A172 (cell line): ENCODE measurements at places on chromosomes 3 and 15.

DNA sequence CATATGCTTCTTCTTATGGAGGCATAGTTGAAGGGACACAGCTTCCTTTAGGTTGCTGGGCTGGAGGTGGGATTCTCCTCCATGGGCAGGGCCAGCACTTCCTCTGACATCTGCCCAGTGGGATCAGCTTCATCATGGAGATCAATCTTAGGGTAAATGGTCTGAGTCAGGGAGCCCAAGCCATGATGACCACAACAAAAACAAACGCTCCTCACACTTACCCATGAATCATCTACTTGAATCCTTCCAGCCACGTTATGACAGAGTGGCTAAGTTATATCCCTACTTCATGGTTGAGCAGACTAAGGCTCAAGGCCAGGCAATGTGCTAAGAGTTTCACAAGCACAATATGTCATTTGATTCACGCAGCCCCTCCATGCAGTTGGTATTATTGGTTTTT lies 87.2 kb upstream of the NMNAT3 start:
- peak; percentile 94 for DNase-seq

GRCh38 chr3:186888569-186888968 lies 41.8 kb upstream of the ST6GAL1 start:
- no peak for DNase-seq

GRCh38 chr3:115689928-115690327 lies 66.6 kb downstream of the GAP43 start:
- DNase-seq: no peak

DNA sequence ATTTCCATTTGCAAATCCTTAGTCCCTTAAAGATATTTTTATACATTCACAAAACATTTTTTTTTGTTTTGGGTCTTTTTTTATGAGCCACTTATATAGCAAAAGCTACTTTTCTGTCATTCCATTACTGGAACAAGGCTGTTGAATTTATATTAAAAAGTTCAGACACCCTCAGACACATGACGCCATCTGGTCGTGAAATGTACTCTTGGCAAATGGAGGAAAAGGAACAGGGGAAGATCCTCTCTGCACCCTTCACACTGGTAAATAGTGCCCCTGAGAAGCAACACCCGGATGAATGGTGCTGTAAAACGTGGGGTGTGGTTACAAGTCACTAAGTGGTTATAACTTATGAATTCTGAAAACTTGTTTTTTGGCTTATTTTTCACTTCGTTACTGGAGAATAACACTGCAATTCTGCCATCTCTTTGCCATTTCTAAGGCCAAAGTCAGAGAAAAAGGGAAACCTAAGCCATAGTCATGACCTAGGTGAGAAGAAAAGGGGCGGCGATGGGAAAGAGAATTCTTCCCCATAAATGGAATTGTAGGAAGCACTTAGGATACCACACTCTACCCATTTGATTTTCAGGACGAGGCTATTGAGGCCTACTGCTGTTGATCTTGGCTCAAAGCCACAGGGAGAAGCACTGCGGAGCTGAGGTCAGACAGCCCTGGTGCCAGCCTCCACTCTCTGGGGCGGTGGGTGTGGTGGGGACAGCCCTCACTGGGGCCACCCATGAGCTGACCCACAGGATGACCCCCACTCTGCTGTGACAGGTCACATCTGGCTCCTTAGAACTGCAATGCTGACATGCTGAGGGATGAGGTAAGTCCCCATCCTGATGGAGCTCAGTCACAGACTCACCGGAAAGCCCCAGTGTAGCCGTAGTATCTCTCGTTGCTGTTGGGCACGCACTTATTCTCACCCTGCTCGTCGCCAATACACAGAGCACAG lies 21.9 kb downstream of the LTF start:
- DNase-seq: no peak

DNA sequence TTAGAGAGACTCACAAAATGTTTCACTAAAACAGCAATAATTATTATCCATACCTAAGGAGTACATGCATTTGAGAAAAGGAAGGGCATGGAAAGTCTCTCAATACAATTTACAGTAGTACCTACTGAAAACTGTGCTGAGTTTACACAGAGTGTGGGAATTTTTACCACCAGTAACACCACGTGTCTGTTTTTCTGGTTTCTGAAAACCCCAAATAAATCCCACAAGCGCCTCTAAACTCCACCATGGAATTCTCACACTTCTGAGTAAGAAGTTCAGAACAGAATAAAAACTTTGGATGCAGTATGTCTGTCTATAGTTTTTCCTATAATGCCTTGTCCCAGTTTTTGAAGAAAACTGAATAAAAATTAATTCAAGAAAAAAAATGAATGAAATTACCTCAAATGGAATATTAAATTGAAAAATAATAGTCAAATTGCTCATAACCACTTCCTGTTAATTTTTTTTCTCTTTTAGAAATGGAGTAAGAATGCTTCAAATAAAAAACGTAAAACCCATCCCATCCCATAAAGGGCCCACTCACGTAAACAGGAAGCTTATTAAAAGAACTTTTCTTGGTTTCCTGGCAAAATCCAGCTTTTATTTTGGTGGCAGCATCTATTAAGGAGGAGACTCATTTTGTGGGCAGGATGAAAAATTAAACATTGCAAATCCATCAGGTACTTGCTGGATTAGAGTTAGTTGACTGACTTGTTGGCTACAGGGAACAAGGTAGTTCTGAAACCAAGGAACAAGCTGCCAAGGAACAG lies 378.1 kb downstream of the TIGIT start:
- no peak for DNase-seq

GRCh38 chr15:57784081-57784511 lies 77.6 kb downstream of the POLR2M start:
- DNase-seq: no peak

GRCh38 chr3:79766496-79767193 lies 1.2 kb downstream of the ROBO1 start:
- DNase-seq: no peak

GRCh38 chr3:124558991-124559845 lies 171.0 kb upstream of the UMPS start:
- DNase-seq: peak; percentile 98

- no peak for DNase-seq
These were observed 112.1 kb upstream of the ICE2 start for GRCh38 chr15:60590935-60591495.

DNA sequence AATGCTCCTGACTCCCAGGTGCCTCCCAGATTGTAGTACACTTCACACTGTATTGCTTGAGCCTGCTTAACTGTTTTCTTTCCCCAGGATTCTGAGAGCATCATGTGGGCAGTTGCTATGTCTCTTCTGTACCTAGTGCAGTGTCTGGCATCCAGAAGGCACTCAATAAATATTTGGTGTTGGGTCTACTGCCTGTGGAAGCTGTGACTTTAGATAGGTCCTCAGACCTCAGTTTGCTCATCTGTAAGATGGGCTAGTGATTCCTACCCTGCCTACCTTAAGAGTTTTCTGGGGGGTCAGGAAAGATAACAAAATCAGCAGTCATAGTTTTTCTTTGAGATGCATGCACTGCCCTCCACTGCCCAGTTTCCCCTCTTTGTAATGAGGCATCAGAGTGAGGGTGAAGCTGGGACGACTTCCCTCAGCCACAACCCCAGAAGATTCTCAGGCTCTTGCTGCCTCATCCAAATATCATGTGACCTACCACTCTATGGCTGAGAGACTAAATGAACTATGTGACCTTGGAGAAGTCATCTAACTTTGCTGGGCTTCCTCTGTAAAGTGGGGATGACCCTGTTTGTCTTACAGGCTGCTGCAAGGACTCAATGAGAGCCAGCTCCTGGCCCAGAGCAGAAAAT lies 50.4 kb downstream of the ATP2B2 start:
- no peak for DNase-seq

DNA sequence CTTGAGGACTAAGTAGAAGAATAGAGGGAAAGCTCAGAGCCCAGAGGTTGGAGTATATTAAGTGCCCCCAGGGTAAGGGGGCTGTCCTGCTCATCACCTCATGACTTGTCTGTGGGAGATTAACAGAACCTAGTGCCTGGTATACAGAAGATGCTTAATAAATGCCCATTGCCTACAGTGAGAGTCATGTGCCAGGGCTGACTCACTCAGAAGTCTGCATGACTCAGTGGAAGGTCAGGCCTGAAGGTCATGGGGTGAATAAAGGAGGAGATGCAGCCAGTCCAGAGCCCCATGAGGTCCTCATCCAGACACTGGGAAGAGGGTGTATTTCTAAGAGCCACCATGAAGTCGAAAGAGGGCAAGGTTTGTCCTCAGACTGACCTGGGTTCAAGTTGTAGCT lies 62.5 kb upstream of the TLE3 start:
- DNase-seq: peak; percentile 34

GRCh38 chr3:72579191-72579580 lies 269.1 kb downstream of the SHQ1 start:
- DNase-seq: no peak

GRCh38 chr3:150132101-150132749 lies 161.5 kb upstream of the PFN2 start:
- DNase-seq: peak; percentile 56

DNA sequence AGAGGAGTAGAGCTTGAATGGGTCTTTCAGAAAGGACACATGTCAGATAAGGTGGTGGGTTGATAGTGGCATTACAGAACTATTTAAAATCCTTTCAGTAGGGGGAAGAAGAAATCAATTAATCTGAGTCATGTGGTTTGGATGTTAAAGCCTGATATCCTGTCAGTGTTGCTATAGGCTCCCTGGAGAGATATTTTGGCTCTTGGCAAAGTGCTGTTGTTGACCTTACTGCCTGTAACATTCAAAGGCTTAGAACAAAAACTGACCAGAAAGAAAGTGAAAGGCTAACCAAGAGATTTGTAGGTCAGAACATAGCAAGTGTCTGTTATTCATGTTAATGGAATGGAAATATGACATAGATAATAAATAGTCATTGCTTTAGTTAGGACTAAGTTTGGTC lies 552.9 kb downstream of the DIPK2A start:
- no peak for DNase-seq

DNA sequence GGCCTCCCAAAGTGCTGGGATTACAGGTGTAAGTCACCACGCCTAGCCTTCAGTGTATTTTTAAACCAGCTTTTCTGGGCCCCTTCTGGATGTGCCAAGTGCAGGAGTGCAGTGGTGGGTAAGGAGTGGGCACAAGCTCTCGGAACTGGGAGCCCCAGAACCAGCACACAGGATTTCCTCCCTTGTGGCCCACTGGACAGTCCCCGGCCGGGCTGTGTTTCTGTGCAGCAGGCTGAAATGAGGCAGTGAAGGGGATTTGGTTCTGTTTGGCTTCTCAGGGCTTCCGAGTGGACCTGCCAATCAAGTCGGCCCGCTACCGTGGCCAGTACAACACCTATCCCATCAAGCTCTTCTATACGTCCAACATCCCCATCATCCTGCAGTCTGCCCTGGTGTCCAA lies 14.4 kb downstream of the SEC61A1 start:
- DNase-seq: no peak

GRCh38 chr3:116020495-116020894 lies 397.2 kb downstream of the GAP43 start:
- DNase-seq: no peak

DNA sequence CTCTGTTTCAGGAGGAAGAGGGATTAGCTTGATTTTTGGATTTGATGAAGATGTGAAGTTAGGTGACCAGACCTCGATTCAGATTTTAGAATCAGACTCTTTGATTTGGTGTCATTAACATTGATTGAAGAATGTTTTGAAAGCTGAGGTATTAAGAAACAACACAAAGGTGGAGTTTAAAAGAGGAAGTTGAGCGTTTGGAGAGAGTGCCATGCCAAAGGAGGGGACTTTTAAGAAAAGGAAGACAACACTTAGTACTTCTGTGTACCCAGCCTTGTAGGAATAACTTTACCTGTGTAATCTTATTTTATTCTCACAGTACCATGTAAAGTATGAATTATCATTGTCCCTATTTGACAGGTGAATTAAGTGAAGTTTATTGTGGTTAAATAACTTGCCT lies 34.4 kb downstream of the PPARG start:
- no peak for DNase-seq

GRCh38 chr3:152899306-152899705 lies 64.4 kb downstream of the P2RY1 start:
- no peak for DNase-seq

DNA sequence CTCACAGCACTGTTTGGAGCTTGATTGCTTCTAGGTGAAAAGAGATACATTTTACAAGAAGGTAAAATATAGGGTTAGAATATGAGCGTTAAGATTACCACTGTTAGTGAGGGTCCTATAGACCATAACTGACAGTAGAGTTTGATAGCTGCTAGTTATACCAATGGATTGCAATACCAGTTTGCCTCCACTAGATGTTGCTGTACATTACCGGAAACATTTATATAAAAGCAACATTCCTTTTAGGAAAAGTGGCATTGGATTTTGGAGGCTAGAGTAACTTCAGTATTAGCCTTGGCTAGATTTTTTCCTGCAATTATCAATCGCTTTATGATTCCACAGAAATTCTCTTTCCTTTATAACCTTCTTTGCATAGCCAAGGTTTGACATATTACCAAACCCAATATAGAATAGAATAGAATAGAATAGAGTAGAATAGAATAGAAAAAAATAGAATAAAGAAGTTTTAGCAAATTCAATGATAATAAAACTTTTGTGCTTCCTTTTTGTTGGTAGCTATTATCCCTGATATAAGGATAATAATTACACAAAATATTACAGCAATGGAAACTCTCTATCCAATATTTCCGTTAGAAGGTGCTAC lies 1093.6 kb upstream of the ALCAM start:
- DNase-seq: peak; percentile 49

DNA sequence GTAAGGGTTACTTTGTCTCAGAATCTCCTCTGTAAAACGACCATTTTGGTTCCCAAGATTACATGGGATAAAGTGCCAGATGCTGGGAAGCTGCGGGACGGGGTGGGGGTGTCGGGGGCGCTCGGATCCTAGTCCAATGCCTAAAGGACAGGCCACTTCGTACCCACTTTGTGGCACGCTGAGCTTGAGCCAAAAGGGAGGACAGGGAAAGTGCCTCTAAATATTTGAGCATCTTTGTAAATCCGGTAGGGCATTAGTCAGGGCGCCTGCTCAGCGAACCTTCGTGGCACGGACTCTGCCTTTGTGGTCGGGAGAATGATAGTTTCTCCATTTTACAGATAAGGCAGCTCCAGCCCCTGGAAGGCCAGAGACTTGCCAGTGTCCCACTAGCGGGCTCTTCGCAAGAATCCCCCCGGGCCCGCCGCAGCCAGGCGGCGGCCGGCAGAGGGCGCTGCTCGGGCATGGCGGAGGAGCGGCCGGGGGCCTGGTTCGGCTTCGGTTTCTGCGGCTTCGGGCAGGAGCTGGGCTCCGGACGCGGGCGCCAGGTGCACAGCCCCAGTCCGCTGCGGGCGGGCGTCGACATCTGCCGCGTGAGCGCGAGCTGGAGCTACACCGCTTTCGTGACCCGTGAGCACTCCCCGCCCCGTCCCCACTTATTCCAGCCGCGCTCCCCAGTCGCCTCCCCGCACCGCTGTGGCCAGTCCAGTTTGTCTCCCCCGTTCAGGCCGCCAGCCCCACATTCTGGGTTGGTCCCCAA lies 1.8 kb downstream of the RCCD1 start:
- DNase-seq: no peak

DNA sequence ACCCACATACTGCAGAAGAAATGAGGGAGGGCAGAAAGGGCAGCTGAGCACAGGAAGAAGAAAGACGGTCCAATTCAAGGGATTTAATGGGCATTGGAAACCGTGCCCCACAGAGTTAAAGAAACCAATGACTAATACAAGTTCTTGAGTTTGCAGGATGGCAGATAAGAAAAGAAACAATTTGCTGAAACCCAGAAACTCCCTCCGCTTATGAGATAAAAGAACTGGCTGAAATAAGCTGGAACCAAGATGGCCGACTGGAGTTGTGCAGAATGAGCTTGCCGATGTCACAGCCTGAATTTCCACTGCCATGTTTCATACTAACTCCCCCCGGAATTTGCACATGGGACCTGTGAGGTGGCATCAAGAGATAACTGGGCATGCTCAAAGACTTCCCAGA lies 47.1 kb downstream of the SCAP start:
- no peak for DNase-seq

GRCh38 chr3:145936971-145937370 lies 224.0 kb downstream of the PLOD2 start:
- no peak for DNase-seq
